ENCODE measurements at places on chromosomes 16 and 17.

DNA sequence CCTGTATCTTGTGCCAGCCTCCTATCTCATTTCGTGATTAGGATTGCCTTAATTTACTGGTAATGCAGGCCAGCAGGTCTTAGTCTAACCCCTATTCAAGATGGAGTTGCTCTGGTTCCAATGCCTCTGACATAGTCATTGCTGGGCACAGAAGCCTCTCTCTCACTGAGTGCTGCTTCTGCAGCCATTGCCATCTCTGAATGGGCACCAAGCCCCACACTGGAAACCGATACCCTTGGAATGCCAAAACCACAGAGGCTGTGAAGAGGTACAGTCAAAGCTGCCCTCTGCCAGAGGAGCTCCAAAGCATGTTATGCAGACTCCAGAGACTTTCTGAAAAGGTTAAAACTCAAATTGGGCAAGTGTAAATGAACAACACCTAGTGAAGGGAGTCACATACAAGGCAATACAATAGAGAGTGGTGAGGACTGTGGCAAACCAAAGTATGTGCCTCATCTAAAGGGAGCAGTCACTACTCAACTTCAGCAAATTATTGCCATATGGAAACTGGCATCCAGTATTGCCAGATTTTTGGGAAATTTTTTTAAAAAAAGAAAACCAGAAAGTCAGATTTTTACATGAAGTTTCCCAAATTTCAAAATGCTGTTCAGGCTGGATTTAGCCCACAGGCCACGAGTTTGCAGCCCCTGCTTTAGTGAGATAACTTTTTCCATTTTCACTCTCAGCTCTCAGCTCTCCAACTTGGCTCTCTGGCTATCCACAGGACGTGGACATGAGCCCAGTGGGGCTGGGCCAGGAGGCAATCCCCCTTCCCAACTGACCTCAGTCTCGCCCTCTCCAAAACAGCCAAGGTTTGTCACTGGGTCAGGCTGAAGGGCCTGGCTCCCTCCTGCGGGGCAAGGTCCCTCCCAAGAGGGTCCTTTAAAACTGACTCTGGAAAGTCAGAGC is 2.1 kb upstream of the MMP2 start:
- no peak for DNase-seq

GRCh38 chr16:11329071-11329491 is 16.2 kb upstream of the RMI2 start:
- DNase-seq, result no peak

GRCh38 chr17:9211133-9211765 is 189.9 kb downstream of the NTN1 start:
- no peak for DNase-seq

GRCh38 chr16:17258848-17259713 is 211.7 kb downstream of the XYLT1 start:
- peak; percentile 42 for DNase-seq

DNA sequence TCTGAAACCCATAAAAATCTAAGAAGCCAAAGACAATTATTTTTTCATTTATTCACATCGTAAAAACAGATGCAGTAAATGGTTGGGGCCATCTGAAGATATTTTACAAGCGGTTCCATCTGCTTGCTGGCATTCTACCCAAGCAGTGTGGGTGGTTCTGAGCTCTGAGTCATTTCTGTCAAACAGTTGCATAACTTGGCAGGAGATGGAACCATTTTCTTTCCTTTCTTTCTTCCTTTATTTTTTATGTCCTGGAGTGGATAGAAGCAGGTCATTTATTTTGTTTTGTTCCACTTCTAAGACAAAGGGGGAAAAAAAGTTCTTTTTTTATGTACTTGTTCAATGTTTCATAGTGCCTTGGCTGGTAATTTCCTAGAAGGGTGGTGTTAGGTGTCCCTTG is 1151.9 kb upstream of the GOT2 start:
- DNase-seq, result no peak

GRCh38 chr16:47778106-47778801 is 317.1 kb downstream of the PHKB start:
- no peak for DNase-seq

DNA sequence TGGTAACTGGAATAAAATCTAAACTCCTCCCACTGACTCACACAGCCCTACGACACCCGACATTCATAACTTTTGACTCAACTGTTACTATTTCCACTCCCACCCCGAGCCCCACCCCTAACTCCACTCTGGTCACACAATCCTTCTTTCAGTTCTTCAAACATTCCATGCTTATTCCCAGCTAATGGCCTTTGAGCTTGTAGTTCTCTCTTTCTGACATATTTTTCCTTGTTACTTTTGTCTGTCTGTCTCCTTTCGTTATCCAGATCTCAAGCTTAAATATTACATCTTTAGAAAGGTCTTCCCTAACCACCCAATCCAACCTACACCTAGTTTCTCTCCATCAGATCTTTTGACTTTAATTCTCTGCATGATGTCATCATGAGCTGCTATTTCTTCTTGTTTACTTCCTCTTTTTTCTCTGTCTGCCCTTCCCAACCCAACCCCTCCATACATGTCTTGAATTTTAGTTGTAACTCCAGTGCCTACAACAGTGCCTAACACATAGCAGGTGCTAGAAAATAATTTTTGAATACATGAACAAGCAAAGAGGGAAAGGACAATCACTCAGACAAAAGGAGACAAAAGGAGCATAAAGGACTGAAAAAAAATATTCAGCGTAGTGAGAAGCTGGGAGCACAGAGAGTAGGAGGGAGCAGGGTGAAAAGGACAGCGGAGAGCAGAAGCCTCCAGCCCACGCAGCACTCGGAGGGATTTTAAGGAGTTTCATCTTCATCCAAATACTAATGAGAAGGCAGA is 65.2 kb upstream of the SMIM36 start:
- no peak for DNase-seq

DNA sequence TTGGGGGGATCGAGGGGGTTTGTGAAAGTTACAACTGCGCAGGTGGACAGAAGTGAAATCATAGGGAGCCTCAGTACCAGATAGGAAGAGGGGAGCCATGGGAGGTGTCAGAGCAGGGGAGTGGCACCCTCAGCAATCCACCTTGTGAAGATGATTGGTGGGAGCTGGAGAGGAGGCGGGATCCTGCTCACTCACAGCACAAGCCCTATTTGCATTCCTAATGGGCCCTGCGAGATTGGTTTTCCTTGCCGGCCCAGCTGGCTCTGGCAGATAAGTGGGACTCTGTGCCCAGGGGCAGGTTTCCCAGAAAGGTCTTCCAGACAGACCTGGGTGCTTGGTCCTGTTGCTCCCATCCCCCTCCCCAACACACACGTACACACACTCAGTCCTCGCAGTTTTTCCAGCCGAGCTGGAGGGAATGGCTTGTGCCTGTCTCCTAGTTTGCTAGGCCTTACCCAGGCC is 9.4 kb downstream of the WNT3 start:
- DNase-seq, result peak; percentile 55

DNA sequence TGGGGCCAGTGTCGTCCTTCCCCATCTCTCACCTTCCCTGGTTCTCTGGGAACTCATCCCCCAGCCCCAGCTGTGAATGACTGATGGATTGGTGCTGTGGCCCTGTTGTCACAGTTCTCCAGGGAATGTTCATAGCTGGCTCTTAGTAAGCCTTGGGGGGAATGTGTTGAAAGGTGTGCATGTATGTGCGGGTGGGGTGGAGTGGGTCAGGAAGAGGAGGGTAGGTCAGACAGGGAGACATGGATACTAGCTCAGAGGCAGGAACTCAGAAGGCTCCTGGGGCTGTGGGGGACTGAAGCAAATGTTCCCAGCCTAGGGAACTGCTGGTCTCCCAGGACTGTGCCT is 4.3 kb downstream of the DLX4 start:
- no peak for DNase-seq

DNA sequence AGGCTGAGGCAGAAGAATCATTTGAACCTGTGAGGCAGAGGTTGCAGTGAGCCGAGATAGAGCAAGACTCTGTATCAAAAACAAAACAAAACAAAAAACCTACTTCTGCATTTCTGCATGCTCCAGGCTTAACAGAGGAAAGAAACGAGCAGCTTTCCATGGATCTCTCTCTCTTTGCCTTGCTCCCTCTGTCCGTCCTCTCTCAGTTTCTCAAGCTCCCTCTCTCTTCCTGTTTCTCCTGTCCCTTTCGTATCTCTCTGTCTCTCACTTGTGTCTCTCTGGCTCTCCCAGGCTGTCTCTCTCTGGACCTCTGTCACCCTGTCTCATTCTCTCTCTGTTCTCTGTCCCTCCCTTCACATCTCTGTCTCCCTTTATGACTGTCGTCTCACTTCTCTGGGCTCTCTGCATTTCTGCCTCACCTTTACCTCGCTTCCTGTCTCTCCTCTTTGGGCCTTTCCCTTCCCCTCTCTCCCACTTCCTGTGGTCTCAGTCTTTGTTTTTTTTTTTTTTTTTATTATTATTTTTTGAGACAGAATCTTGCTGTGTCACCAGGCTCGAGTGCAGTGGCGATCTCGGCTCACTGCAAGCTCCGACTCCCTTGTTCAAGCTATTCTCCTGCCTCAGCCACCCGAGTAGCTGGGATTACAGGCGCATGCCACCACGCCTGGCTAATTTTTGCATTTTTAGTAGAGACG is 4.1 kb upstream of the PITPNA start:
- DNase-seq, result no peak

DNA sequence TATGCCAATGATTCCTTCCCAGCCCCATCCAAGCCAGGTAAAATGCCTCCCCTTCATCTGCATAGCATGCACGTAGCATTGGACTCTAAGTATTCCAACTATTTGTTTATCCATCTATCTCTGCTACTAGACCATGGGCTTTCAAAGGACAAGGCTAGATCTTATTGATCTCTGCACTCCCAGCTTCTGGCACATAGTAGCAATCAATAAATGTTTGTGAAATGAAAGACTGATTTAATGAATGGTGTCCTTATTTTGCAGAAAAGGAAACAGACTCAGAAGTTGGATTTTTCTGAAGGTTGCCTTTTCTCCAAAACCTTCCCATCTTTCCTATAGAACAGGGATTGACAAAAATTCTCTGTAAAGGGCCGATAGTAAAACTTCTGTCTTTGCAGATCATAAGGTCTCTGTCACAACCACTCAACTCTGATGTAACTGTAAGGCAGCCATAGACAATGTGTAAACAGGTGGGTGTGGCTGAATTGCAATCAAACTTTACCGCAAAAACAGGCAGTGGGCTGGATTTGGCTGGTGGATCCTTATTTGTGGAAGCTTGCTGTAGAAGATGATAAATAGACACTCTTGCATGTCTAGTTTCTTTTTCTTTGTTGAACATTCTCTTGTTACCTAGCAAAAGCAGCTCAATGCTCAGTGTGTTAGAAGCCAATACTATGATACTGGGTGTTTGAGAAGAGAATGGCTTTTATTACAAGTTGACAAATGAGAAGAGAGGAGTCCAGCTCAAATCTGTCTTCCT is 7.6 kb upstream of the CMTR2 start:
- no peak for DNase-seq

DNA sequence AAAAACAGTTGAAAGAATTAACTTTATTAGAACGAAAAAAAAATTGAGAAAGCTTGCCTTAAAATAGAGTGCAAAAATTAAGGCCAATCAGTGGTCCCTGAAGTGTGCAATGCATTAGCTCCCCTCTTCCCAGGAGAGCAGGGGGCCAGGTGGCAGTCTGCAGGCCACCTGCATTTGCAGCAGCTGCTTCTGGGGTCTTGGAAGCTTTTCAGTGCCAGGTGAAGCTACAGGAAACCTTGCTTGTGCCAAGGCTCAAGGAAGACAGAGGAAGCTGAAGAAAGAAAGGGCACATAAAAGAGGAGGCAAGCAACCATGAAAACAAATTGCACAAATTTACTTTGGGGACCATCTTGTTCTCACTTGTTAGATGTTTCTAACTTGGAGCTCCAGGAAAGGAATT is 50.5 kb upstream of the MTMR4 start:
- DNase-seq, result no peak

- peak; percentile 63 for DNase-seq
Observed at GRCh38 chr17:81400154-81400977, 5.1 kb downstream of the BAHCC1 start.

DNA sequence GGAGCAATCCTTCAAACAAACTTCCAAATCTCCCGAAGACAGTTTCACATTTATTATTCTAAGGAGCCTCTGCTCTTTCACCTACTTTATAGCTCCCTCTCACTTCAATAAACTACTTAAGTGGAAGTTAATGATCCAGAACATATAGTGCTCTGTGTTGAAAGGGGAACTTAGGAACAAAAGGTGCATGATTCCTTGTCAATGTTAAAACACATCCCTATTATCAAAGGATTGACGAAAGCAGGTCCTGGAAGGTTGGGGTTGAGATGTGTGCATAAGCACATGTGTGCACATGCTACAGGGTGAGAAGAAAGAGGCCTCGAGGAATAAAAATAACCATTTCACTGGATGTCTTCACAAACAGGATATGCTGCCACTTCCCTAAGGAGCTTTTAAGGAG is 170.3 kb downstream of the SLC39A11 start:
- DNase-seq, result no peak

DNA sequence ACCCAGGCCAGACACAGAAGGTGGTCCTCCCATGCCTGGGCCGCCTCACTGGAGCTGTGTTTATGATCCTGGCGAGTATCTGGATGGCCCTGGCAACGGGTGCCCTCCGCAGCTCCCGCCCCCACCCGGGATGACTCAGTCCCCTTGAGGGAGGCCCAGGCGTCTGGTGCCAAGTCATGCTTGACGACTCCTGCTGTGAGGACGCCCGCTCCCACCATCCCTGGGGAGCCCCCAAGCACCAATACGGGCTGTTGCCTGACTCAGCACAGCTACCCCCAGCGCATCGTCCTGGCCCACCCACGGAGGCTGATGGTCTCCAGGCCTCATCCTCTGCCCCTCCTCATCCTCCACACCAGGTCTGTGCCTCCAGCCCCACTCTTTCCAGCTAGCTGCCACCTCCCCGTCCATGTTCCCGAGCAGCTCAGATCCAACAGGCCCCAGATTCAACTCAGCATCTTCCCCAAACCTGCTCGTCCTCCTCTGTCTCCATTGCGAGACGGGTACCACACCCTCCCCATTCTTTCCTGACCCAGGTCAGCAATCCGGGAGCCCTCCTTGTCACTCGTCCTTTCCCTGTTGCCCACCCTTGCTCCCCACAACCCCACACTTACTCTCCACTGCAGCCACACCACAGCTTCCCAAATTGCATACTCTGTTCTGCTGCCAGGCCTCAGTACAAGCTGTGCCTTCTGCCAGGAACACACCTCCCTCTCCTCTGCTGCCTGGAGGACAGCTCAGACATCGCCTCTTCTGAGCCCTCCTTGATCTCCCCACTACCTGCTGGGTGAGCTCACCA is 2.6 kb downstream of the CAMKK1 start:
- DNase-seq, result no peak

- DNase-seq, result no peak
Observed at GRCh38 chr16:52051414-52052172, 495.4 kb downstream of the TOX3 start.

DNA sequence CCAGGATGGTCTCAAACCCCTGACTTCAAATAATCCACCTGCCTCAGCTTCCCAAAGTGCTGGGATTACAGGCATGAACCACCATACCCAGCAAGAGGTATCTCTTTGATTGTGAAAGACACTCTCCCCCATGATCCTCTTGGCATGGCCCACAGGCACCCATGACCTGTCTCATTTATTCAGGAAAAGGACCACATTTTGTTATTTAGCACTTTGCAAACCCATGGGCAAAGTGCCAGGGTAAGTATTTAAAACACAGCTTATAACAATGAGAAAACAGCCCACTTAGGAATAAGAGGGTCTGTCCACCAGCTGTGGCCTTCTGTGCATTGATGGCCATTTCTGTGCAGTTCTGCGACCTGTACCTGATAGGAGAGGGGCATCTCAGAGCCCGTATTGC is 12.8 kb upstream of the AKTIP start:
- no peak for DNase-seq

- no peak for DNase-seq
Observed at GRCh38 chr16:72844225-72844920, 203.6 kb downstream of the ZFHX3 start.
